ENCODE measurements at places on chromosomes 16 and 17.

DNA sequence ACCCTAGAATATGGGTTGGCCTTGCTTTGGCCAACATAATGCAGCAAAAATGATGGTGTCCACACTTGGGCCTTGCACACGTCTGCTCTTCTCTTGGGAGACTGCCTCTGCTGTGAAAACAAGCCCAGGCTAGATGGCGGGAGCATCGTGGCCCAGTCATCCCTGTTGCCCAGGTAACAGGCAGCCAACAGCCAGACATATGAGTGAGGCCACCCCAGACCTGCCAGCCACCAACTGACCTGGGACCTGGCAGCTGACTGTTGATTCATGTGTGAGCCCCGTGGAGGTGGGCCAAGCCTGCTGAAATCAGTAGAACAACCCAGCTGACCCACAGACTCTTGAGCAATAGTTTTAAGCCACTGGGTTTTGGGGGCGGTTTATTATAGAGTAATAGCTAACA is 39.4 kb upstream of the CDH3 start:
- H3K4me1 ChIP-seq, result no peaks in the 10 kb centered on the region
- no peak for DNase-seq
- H3K36me3 ChIP-seq, result no peaks in the 10 kb centered on the region
- no peaks in the 10 kb centered on the region for H3K27me3 ChIP-seq

- no peak overlapping the region for H3K27ac ChIP-seq
- H3K36me3 ChIP-seq, result peaks cover 84% of the 10 kb centered on the region
- H3K27me3 ChIP-seq, result no peaks in the 10 kb centered on the region
- H3K4me1 ChIP-seq, result no peaks in the 10 kb centered on the region
- no peak for DNase-seq
Observed at GRCh38 chr16:8808613-8809353, 11.1 kb downstream of the PMM2 start.

DNA sequence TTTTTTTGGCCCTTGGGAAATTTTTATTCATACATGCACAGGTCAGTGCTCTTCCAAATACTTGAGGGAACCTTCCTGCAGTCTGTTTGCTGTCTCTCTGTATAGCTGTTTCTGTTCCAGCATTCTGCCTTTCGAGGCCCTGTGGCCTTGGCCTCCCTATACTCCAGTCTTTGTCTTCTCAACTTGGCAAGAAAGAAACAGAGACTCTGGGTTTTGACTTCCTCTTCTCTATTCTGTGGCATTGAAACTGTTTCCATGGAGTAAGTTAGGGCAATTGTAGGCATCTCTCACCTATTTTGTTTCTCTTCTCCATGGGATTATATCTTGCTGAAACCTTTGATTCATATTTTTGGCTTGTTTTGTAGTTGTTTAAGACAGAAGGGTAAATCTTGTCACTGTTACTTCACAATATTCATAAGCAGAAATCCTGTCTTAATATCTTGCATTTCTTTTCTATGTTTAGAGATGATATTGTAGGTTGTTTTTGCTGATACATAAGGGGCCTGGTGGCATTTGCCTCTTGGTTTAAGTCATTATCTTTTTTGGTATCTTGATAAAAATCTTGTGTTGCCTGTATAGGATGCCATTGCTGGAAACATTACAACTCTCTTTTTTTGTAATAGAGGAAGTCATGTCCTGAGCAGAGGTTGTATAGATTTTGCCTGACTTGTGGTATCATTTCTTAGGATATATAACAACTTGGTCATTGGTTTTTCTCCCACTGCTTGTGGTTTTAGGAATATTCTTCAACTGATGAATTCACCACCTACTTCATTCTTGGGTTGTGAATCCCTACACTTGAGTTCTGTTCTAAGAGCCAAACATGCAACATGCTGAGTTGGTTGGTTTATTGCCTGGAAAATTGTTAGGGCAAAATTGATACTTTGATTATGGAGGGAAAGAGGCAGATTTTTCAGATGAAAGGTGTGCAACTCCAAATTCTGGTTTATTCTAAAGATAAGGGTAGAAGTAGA is 168.6 kb downstream of the FTO start:
- peaks cover 12% of the 10 kb centered on the region for H3K36me3 ChIP-seq
- H3K4me1 ChIP-seq, result no peaks in the 10 kb centered on the region
- DNase-seq, result no peak

DNA sequence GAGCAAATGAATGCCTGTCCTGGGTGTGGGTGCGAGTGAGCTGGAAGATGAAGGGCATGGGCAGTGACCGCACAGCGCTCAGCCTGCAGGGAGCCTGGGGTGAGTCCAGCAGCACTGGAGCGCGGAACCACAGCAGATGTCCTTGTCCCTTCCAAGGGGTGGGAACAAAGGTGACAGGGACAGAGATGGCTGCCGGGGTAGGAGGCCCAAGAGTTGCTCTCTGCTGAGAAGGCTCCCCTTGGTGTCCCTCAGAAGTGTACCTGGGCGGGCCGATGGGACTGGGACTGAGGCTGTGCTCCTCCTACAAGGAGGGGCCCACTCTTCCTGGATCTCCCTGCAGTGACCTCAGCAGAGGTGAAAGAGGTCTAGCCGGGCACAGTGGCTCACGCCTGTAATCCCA is 7.6 kb upstream of the PGAP6 start:
- no peaks in the 10 kb centered on the region for H3K4me1 ChIP-seq
- no peak overlapping the region for H3K27ac ChIP-seq
- H3K36me3 ChIP-seq, result no peaks in the 10 kb centered on the region
- H3K27me3 ChIP-seq, result no peaks in the 10 kb centered on the region
- DNase-seq, result no peak

- no peaks in the 10 kb centered on the region for H3K27me3 ChIP-seq
- H3K27ac ChIP-seq, result peak overlapping the region; percentile 31
- no peak for DNase-seq
- H3K36me3 ChIP-seq, result peaks cover 3% of the 10 kb centered on the region
Observed at GRCh38 chr17:32487473-32488176, 832 bp downstream of the CDK5R1 start.

DNA sequence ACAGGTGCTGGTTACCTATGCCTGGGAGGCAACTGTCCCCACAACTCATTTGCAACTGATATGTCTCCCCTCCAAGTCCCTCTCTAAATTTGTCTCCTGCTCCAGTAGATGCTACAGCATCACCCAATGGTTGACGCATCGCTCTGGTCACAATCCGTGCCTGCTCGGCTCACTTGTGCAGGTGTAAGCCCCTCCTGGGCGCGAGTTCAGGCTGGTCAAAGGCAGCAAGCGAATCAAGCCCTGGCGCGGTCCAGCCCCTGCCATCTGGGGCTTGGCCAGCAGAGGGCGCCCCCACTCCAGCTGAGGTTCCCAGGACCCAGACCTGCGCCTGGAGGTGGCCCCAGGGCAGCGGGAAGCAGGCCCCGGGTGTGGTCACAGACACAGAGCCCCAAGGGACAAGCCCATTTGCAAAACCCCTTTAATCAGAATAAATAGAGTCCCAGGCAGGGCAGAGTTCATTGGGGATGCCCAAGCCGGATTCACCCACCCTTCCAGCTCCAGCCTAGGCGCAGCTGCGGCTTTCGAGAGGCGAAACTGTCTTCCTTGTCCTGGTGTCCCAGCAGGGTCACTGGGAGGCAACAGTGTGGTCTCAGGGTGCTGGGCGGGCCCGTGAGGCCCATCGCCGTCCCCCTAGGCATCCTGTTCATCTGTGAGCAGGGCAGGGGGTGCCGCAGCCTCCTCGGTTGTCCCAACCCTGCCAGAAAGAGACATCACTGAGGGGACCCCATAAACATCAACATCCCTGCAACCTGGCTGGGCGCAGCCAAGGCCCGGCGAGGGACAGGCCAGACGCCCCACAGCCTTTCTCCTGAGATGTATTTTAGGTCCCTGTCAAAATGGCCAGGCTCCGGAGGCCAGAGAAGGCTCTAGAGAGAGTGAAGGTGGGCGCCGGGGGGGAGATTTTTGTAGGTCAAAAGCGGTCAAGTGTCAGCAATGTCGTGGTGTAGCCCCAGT is 15.8 kb downstream of the TMC6 start:
- H3K4me3 ChIP-seq, result no peak overlapping the region
- peaks cover 30% of the 10 kb centered on the region for H3K4me1 ChIP-seq
- peak overlapping the region; percentile 29 for H3K27ac ChIP-seq
- DNase-seq, result peak; percentile 73
- peaks cover 79% of the 10 kb centered on the region for H3K36me3 ChIP-seq
- no peaks in the 10 kb centered on the region for H3K27me3 ChIP-seq

GRCh38 chr17:4362141-4362540 is 4.3 kb downstream of the UBE2G1 start:
- peaks cover 13% of the 10 kb centered on the region for H3K4me1 ChIP-seq
- H3K27me3 ChIP-seq, result no peaks in the 10 kb centered on the region
- H3K36me3 ChIP-seq, result peaks cover 3% of the 10 kb centered on the region
- H3K27ac ChIP-seq, result no peak overlapping the region

GRCh38 chr17:17453088-17453487 is 23.7 kb upstream of the MED9 start:
- H3K4me3 ChIP-seq, result no peak overlapping the region
- H3K36me3 ChIP-seq, result no peaks in the 10 kb centered on the region
- no peaks in the 10 kb centered on the region for H3K4me1 ChIP-seq
- H3K27ac ChIP-seq, result no peak overlapping the region
- DNase-seq, result no peak

DNA sequence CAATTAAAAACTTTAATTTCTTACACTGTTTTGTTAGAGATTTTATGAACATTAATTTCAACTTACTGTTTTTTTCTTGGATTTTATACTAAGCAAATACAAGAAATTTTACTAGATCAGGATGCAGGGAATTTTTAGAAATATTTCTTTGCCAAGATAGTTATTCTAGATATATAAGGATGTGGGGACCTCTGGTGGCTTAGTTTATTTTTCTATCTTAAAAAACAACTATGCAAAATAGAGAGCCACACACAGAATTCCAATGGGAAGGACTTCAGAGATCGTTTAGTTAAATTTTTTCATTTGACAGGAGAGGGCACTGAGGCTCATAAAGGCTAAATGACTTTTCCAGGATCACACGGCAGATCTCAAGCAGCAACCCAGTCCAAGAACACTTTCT is 23.0 kb upstream of the CAPNS2 start:
- DNase-seq, result no peak
- no peaks in the 10 kb centered on the region for H3K36me3 ChIP-seq
- no peaks in the 10 kb centered on the region for H3K27me3 ChIP-seq
- no peaks in the 10 kb centered on the region for H3K4me1 ChIP-seq
- no peak overlapping the region for H3K27ac ChIP-seq
